ENCODE measurements at places on chromosomes 6 and 20. TPM values are rescaled to one million over a fixed set of nuclear protein-coding genes. Genes with fewer than 3 reads are reported as not detected.

Gene SIRPA
- 8.1 TPM for total RNA-seq

Gene CBLN4
- total RNA-seq = under 0.01 TPM

Gene C6orf141
- total RNA-seq = 1.3 TPM

Gene MPIG6B
- 7.8 TPM for total RNA-seq

Gene KIF25
- total RNA-seq = not detected

Gene ADAM33
- total RNA-seq = not detected

Gene TGM3
- not detected for total RNA-seq

Gene LY6G5B
- 7.8 TPM for total RNA-seq

Gene POM121L2
- total RNA-seq = not detected

Gene SLC32A1
- 0.54 TPM for total RNA-seq

Gene RGS17
- under 0.01 TPM for total RNA-seq

DNA sequence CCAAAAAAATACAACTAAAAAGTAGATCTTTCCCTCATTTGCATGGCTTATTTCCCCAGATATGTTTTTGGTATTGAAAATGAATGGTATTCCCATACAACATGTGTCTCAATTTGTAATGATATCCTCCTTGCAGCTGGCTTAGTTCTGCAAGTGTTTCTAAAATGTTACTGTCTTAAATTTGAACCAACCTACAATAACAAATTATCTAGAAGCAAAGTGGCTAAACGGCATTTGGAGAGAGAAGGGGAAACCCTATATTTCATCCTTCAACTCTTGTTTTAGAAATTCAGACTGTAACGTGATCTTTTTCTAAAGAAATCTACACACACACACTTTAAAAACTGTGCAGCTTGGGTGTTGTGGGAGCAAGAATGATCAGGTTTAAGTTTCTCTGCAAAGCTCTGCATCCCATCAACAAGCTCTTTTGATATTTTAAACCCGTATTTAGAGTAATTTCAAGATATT, 153.0 kb downstream of the SOBP start:
- no peak for DNase-seq

DNA sequence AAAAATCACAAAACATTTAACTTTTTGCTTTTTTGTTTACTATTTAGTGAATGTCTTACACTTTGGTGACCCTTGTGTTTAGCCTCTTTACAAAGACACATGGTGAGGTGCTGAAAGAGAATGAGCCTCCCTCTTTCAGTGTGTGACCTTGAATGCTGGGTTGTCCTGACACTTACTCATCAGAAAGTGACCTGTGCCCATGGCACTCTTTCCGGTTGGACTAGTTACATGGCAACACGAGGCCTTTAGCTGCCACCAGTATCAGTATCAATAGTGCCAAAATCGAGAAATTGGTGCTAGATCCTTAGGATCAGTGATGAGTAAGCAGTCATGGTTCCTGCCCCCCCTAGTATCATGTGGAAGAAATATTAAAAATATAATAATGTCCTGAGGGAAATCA, 1.7 kb upstream of the RPL7L1 start:
- no peak for DNase-seq

DNA sequence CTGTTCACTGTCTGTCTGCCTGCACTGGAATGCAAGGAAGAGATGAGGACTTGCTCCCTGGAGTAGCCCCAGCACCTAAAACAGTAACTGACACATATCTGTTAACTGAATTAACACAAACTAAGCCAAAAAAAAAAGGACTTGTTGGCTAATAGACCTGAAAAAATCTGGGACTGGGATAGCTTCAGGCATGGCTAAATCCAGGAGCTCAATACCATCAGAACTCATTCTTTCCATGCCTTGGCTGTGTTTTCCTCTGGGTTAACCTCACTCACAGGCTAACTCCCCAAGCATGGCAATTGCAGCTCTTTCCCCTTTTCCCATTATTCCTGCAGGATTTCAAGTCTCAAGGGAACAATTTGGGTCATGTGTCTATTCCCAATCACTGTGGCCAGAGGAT, 21.6 kb upstream of the ARFGEF2 start:
- no peak for DNase-seq

- DNase-seq = no peak
Measured at GRCh38 chr6:135581211-135581610, 83.7 kb upstream of the AHI1 start.

DNA sequence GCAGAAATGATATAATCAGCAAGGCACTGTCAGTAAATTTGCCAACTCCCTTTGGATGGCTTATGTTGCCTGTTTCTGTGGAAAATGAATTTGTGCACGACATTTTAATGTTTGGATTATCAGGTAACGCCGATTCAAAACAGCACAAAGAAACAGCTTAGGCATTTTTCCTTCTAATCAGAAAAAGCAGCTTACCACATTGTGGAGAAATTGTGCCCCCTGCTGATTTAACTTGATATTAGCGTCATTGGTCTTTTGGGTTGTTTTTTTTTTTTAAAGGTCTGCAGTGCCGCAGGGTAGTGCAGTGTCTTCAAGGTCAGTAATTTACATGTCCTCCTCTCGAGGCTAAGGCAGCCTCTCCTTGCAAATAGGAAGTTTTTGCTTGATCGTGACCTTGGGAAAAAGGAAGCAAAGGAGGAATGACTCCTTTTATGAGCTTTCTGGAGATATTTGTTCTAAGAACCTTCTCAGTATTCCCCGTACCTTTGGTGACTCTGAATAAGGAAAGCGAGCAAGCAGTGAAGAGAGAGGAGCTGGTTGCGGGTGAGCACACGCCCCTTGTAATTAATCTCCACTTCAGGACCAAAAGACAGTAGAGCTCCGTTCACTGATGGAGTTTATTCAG, 79.1 kb downstream of the ELOVL4 start:
- peak; percentile 62 for DNase-seq

DNA sequence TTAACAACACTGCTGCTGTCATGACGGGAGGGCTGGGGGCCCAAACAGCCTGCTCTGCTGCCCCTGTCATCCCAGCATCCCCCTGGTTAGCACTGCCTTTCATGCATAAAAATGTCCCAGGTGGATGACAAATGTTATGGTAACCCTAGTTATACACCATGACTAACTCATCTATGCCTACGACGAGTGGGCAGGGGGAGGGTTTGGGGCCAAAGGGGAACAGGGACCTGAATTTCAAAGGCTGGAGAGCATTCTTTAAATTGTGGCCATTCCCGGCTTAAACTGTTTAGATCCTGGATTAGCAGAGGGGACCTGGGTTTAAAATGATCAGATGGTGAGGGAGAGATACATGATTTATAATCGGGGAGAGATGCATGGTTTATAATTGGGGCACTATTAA, 24.4 kb downstream of the GNAS-AS1 start:
- DNase-seq = no peak

DNA sequence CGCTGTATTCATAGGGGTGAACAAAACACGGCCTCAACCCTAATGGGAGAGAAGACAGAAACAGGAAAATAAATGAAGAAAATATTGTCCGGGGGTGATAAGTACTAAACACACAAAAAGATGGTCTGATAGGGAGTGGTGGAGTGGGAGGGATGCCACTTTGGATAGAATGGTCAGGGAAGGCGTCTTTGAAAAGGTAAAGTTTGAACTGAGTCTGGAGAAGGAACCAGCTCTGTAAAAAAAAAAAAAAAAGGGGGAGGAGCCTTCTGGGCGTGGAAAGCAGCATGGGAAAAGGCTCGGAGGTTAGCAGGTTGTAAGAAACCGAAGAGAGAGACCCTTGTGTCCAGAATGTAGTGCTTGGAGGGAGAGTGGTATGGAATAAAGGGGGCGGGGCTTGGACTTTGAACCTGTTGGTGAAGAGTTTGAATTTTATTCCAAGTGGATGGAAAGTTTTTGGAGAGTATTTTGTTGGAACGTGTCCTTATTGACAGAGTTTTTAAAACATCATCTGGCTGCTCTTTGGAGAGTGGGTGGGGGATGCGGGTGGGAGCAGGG, 1.8 kb downstream of the CHMP4B start:
- DNase-seq = no peak

DNA sequence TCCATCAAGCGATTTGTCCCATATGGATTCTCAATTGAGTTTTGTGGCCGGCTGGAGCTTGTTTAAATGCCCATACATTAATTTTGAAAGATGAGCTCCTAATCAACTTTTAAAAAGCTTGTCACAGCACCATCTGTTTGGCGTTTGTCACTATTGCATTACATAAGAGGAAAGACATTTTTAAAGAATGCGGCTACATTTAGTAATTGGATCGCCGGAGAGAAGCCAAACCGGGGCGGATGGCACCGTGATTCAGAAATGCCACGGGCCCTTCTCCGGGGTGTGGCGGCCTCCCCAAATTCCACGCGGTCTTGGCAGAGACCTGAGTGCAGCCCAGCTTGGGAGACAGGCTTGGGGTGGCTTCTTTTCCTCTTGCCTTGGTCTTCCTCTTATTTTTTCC, 67.7 kb upstream of the ZNFX1 start:
- no peak for DNase-seq

DNA sequence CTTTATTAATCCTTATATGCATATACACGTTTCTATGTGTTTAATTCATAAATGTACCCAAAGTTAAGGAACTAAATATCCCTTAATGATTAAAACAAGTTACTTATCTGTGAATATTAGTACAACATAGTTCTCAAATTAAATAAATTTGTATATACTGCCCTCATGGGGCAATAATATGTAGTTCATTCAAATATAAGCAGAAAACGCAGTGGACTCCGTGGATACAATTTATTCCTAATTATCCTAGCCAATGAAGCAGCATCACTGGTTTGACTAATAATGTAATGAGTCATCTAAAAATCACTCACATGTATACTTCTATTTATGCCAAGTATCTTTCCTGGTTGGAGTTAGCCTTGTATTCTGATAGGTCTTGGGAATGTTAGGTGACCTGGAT, 111.6 kb downstream of the TBC1D32 start:
- DNase-seq = no peak

DNA sequence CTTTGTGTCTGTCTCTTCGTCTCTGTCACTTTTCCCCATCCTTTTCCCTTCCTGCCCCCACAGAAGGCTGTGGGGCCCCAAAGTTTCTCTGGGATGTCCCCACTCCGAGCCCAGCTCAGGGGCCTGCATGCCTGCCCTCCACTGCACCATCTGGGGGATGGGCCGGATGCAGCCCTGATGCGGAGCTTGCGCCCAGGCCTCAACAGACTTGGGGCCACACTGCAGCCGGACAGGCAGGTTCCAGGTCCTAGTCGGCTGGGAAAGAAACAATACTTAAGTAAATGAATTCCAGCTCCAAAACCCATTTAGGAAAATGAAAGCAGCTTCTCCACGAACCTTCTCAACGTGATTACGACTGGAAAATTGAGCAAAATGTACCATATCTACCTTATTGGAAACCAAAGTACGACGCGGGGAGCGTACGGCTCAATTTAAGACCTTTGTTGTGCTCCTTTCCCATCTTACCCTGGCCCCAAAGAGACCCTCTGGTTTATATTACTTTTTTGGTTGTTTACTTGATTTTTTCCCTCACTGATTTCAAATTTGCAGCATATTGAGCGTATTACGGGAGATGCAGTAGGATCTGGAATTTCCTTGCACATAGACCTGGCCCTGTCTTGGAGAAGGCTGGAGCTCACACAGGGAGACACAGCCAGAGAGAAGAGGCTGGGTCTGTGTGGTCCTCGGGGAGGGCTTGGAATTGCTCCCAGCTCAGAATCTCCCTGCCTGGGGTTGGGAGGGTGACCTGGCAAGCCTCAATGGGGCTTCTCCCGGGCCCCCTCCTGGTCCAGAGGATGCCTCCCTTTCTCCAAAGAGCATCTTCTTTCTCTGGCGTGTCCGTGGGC, 8.0 kb downstream of the FOXC1 start:
- no peak for DNase-seq

- DNase-seq = no peak
Measured at GRCh38 chr6:27183060-27183832, 64.3 kb upstream of the PRSS16 start.

DNA sequence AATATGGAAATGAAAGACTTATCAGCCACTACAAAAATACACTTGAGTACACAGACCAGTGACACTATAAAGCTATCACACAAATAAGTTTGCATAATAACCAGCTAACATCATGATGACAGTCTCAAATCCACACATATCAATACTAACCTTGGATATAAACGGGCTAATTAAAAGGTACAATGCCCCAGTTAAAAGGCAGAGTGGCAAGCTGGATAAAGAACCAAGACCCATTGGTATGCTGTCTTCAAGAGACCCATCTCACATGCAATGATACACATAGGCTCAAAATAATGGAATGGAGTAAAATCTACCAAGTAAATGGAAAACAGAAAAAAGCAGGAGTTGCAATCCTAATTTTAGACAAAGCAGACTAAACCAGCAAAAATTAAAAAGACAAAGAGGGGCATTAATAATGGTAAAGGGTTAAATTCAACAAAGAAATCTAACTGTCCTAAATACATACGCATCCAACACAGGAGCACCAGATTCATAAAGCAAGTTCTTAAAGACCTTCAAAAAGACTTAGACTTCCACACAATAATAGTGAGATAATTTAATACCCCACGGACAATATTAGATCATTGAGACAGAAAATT, 163.3 kb downstream of the CD24 start:
- DNase-seq = no peak

DNA sequence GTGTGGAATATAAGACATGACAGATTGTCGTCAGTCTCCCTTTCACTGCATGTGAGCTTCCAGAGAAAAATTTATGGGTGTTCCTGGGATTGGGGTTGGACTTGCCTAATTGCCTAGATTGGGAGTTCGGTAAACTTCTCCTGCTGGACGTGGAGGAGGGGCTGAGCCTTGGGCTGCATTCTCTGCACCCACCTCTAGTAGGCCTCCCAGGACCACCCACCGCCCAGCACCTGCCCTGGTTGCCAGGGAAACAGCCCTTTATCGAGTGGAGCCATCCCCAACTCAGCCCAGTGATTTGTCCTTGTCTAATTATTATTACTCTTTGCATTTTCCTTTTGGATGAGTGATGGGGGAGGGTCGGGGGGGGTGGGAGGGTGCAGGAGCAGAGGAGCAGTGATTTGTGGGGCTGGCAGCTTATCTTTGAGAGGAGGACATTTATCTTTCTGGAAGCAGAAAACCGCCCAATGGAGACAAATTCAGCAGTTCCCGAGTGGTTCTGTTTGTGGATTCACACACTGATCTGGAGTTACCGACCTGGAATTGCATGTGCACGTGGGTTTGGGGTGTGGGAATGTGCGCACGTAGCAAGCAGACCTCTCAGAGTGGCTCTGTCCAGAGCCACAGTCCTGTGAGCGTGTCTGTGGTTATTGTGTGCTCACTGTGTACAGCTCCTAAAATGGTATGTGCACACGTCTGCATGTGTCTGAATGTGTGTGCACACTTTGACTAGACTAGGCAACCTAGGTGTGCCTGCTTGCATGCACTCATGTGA, 104.5 kb downstream of the DHX35 start:
- DNase-seq = no peak

GRCh38 chr6:31462026-31462963, 35.6 kb upstream of the MICB start:
- no peak for DNase-seq

- no peak for DNase-seq
Measured at GRCh38 chr6:104400844-104401243, 458.9 kb downstream of the HACE1 start.

DNA sequence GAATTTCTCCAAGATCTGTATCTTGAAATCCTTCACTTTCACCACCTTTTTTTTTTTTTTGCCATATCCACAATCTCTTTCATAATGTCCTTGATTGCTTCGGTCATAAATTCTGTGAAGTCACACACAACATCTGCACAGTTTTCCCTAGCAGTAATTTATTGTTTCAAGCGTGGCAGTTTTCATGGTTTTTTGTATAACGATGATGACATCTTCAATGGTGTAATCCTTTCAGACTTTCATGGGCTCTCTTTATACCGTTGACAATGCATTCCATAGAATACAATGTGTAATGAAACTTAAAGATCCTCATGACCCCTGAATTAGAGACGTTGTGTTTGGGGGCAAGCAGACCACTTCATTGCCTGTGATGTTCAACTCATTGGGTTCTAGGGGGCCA, 693.1 kb downstream of the PTPRT start:
- no peak for DNase-seq
